ENCODE measurements at places on chromosomes 2 and 18.

- no peak for DNase-seq
These were observed 34.1 kb upstream of the IL1RL1 start for GRCh38 chr2:102277202-102277700.

GRCh38 chr18:74951165-74951760 is 257.7 kb downstream of the PTGR3 start:
- DNase-seq: no peak

GRCh38 chr2:165792104-165792454 is 2.0 kb downstream of the GALNT3 start:
- no peak for DNase-seq

DNA sequence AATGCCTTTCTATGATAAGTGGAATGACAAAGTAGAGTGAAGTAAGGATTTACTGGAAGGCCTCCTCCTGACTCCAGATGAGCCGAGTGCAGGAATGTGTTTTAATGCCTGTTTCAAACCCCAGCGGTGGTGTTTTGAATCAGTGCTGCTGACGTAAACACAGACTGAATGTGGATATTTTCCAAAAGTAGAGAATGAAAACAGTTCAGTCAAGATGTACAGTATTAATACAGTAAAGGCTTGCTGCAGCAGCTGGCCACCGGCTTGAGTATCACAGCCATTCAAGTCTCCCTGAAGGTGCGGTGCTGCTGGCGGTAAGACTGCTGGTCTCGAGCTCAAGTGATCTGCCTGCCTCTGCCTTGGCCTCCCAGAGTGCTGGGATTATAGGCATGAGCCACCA is 46.7 kb downstream of the ARHGAP28 start:
- DNase-seq: no peak

DNA sequence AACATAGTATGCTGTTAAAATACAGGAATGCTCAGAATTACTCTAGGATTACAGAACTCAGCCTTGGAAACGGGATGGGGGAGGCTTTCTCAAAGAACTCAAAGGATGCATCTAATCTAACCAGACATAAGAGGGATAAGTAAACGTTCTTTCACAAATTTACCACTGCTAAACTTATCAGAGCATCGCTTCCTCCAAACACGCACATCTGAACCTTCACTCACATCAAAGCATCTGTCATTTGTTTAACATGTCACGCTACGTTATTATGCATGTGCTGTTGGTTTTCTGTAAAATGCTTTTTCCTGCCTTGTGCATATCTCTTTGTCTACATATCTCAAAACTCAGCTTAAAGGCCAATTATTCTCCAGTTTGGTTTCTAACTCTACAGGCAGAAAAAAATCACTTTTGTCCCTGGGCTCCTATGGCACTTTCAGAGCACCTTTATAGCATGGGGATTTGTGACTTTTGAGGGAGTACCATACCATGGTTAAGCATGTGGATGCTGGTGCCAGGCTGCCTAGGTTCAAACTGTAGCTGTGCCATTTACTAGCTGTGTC is 106.7 kb upstream of the FSHR start:
- DNase-seq: no peak

- no peak for DNase-seq
These were observed 637.8 kb upstream of the PKDCC start for GRCh38 chr2:41410011-41410410.

DNA sequence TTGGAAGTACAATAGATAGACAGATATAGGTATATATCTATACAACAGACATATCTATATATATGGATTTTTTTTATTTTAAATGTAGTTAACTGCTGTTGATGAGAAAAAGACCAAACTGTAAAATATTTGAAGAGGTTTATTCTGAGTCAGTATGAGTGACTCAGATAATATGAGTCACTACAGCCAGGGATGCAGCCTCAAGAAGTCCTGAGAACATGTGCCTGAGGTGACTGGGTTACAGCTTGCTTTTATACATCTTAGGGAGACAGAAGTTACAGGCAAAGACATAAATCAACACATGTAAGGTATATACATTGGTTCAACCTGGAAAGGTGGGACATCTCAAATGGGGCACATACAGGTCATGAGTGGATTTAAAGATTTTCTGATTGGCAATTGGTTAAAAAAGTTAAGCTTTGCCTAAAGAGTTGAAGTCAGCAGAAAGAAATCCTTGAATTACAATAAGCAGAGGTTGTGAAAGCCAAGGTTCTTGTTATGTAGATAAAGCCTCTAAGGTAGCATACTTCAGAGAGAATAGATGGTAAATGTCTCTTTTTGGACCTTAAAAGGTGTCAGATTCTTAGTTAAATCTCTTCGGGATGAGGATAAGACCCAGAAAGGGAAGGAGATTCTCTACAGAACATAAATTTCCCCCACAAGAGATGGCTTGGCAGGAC is 149.9 kb downstream of the RBM43 start:
- DNase-seq: no peak

GRCh38 chr18:34857320-34857719 is 147.2 kb downstream of the DTNA start:
- DNase-seq: no peak

DNA sequence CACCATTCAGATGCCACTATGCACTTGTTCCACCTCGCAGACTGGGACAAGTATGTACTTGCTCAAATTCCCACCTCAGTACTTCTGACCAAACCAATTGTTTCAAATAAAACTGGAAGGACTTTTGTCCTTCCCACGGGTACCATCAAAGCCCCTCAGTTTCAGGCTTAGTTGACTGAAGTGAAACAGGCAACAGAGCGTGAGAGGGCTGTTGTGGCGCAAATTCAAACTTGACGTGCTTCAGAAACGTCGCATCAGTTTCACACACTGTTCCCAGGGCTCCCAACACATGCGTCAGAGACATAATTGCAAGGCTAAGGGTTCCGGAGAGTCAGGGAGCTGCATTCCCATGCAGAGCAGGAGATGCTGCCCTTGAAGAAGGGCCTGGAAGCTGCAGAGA is 33.7 kb downstream of the RNF152 start:
- no peak for DNase-seq

DNA sequence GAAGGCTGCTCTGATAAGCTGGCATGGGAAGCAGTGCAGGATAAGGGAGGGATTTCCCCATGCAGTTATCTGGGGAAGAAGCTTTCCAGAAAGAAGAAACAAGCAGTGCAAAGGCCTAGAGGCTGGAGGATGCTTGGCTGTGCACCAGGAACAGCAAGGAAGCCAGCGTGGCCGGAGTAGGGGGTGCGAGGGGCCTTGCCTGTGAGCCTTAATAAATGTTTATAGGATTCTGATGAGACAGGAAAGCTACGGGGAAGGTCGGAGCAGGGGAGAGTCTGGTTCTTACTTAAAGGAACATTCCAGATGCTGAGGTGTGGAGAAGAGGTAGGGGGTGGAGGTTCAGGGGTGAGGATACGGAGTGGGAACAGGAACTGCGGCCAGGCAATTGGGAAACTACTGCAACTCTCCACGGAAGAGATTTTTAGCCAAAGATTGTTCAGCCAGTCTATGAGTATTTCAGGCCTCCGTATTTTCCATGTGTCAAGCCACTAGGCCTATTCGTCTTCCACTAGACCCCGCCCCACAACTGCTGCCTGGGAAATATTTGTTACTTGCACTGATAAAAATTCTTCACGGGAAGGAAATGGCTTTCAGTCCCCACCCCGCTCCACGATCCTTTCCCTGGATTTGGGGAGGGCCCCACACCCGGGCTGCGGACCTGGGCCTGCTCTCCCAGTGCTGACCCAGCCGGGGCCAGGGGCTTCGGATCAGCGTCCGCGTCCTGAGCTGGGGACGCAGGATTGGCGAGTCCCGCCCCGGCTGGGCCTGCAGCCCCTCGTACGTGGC is 516 bp downstream of the EIF2AK2 start:
- DNase-seq: no peak

- peak; percentile 88 for DNase-seq
These were observed 37.5 kb downstream of the TBC1D8 start for GRCh38 chr2:101113441-101114267.

DNA sequence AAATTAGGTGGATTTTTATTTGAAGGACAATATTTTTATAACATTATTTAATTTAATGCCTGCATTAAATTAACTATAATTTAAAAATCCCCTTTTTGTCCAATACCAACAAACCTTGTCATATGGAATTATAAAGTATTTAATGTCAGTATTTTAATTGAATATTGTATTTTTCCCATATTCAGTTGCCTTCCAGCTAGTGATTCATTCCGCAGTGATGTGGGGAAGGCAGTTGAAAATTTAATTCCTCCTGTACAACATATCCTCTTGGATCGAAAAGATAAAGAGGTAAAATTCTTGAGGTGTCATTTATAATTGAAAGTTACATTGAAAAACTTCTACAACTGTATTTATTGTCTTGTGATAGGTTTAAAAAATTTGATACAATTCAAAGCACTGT is 40.4 kb downstream of the WDR7 start:
- no peak for DNase-seq

DNA sequence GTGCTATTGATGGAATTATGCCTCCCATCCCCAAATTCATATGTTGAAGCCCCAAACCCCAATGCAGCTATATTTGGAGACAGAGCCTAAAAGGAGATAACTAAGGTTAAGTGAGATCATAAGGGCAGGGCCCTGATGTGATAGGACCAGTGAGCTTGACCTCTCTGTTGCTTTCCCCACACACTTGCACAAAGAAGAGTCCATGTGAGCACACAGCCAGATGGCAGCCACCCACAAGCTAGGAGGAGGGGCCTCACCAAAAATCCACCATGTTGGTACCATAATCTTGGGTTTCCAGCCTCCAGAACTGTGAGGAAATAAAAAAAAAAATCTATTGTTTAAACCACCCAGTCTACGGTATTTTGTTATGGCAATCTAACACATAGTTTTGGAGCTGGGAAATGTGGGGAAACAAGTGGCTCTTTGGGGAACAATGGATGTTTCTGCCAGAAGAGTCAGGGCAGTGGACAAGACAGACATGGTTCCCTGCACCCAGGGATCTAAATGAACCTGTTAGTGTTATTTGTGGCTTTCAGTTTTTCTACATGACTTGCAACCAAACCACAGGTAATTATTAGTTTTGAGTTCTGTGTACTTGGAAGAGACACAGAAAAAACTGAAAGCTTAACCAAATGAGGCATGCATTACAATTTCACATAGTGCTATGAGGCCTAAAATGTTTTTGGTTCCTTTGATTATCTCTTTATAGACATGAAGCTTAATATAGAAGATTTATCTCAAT is 259.1 kb downstream of the LTBP1 start:
- DNase-seq: no peak

GRCh38 chr2:35864141-35864540 is 491.4 kb upstream of the CRIM1 start:
- DNase-seq: no peak

DNA sequence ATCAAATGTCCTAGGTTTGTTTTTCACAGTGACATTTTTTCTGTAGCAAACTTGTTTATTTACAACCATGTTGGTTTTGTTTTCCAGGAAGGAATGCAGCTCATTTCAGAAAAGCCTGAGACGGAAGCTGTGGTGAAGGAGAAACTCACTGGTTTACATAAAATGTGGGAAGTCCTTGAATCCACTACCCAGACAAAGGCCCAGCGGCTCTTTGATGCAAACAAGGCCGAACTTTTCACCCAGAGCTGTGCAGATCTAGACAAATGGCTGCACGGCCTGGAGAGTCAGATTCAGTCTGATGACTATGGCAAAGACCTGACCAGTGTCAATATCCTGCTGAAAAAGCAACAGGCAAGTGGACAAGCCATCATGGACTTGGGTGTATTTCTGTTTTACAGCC is 79.2 kb upstream of the EML6 start:
- DNase-seq: no peak

GRCh38 chr2:176419591-176420071 is 150.4 kb downstream of the MTX2 start:
- DNase-seq: no peak

- no peak for DNase-seq
These were observed 60.5 kb downstream of the HK2 start for GRCh38 chr2:74894272-74894981.

DNA sequence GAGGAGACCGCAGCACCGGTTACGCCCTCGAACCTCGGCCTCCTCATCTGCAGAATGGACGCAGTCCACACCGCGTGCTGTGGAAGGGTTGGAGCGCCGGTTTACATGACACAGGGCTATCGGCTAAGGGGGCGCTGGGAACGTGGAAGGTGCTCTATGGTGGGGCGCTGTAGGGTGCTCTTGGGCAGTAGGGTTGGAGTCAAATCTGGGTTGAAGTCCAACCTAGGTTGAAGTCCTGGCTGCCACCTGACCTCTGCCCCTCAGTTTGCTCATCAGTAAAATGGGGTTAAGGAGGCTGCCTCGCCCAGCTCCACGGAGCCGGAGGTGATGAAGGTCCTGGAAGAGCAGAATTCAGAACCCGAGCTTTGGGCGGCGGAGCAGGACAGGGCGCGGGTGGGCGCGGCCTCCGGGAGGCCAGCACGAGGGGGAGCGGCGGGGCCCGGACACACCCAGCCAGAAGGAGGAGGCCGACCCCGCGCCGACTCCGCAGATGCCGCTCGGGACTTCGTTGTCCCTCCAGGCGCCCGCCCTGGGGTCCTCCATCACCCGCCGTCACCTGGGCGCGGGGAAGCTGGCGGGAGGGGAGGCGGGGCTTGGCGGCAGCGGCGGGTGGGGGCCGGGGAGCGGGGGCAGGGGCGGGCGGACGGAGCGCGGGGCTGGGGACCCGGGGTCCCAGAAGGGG is 558 bp upstream of the GAREM2 start:
- no peak for DNase-seq

- no peak for DNase-seq
These were observed 8.5 kb upstream of the CYRIA start for GRCh38 chr2:16674154-16674553.

GRCh38 chr2:235445116-235445515 is 48.7 kb upstream of the AGAP1 start:
- no peak for DNase-seq

- no peak for DNase-seq
These were observed 103.8 kb downstream of the GAREM1 start for GRCh38 chr18:32366586-32367538.

GRCh38 chr2:211709389-211709788 is 829.2 kb downstream of the ERBB4 start:
- no peak for DNase-seq

- no peak for DNase-seq
These were observed 2.2 kb downstream of the LRRTM4 start for GRCh38 chr2:77519888-77520506.

DNA sequence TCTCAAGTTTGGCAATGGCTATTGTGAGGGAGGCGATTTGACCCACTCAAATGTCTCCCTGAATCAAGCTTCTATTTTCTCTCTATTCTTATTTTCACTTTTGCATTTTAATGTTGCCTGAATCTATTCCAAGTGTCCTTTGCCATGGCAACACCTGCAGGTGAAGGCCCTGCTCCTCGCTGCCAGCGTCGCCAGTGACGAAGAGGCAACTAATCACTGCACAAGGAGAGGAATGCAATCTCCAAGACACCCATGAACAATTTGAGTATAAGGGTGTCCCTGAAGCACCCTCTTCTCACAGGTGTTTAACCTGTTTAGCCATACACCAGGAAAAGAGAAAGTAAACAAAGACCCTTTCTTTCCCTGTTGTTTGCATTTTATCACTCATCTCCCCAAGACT is 165.6 kb upstream of the VRK2 start:
- DNase-seq: no peak

Measured in SK-N-MC (cell line).